Central memory CD4-positive, alpha-beta T cell (primary cell): ENCODE measurements at places on chromosomes 5 and 9.

DNA sequence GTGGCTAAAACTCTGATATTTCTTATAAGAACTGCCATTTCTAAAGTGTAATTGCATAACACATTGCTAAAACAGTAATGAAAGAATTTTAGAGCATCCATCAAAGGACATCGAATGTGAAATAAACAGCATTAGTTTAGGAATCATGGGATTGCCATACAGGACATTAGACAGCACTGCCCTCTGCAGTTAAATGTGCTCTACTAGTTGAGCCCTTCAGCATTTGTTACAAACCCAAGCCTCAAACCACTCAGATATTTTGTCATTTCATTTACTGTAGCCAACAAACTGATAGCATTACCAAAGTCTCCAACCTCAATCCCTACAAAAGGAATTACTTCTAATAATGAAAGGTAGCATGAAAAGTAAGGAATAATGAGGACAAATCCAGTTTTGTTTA is 116.8 kb upstream of the COX7C start:
- no peak for DNase-seq

- no peak for DNase-seq
Measured at GRCh38 chr5:13572163-13572562, 372.3 kb downstream of the DNAH5 start.

GRCh38 chr5:20231040-20231439 is 243.0 kb upstream of the CDH18 start:
- no peak for DNase-seq

GRCh38 chr9:132610661-132611060 is 28.3 kb downstream of the BARHL1 start:
- DNase-seq: no peak

GRCh38 chr5:42924226-42924625 is 112.5 kb upstream of the SELENOP start:
- no peak for DNase-seq

DNA sequence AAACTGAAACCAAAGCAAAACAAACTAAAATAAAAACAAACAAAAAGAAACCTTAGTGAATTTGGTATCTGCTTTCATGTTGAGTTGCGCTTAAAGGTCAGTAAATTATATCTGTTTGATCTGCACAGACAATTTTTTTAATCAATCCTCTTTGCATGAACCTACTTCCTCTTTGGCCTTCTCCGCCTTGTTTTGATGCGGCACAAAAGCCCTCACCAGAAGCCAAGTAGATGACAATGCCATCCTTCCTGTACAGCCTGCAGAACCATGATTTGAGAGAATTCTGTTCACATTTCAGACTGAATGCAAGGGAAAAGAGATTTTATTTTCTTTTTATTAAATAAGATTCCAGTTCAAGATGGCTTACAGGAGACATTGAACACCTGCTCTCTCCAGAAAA is 473.6 kb upstream of the FTMT start:
- DNase-seq: no peak

GRCh38 chr9:18786911-18787650 is 245.9 kb downstream of the SAXO1 start:
- no peak for DNase-seq

DNA sequence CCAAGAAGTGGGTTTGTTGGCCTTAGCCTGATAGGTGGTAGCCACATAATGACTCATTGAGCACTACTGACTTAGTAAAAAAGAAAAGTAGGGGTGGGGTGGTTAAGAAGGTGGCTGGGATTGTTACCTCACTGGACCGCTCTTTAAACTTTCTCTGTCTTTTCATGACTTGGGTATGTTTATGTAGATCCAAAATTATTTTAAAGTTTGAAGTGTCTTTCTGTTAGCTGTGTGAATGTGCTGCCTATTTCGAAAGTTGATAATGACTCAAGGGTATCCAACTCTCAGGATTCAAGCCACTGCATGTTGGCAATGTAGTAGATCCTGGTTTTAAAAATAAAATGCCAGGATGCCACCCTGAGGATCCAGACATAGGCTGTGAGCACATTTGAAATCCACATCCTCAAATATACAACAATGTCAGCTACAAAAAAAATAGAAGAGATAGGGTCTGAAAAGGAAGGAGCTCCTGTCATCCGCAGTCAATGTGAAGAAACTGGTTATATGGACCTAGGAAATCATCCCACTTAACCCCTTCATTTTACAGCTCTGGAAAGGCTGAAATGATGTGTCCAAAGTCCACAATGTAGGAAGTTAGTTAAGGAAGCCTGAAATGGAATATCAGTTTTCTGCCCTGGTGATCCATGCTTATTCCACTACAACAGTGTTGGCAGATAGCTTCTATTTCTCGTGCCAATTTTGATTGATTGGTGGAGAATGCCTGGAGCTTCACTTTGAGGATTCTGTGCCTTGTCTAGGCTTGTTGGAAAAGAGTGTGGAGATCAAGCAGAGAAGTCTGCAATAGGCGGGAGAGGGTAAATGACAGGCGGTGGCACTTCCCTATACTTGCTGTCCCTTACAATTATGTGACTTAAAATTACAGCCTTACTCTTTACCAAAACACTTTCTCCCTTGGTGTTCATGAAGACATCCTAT is 23.4 kb downstream of the ZNF462 start:
- DNase-seq: no peak

DNA sequence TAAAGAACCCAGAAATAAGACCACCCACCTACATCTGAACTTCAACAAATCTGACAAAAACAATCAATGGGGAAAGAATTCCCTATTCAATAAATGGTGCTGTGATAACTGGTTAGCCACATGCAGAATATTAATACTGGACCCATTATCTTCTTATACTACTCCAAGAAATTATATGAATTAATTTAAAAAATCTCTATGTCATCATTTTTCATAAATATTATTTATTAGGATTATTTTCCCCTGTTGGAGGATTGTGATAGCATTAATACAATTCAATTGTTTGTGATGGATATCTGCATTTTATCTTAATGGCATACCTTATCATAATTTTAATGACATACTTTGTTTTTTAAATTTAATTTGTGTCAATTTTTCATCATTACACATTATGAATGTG is 682.2 kb upstream of the CTNND2 start:
- no peak for DNase-seq

- no peak for DNase-seq
Measured at GRCh38 chr5:65152131-65152530, 329.6 kb downstream of the ADAMTS6 start.

- no peak for DNase-seq
Measured at GRCh38 chr5:180837478-180837877, 23.6 kb downstream of the ZFP62 start.

- no peak for DNase-seq
Measured at GRCh38 chr5:169260896-169261569, 39.9 kb downstream of the SLIT3 start.

GRCh38 chr5:125603321-125603720 is 819.9 kb upstream of the GRAMD2B start:
- no peak for DNase-seq

DNA sequence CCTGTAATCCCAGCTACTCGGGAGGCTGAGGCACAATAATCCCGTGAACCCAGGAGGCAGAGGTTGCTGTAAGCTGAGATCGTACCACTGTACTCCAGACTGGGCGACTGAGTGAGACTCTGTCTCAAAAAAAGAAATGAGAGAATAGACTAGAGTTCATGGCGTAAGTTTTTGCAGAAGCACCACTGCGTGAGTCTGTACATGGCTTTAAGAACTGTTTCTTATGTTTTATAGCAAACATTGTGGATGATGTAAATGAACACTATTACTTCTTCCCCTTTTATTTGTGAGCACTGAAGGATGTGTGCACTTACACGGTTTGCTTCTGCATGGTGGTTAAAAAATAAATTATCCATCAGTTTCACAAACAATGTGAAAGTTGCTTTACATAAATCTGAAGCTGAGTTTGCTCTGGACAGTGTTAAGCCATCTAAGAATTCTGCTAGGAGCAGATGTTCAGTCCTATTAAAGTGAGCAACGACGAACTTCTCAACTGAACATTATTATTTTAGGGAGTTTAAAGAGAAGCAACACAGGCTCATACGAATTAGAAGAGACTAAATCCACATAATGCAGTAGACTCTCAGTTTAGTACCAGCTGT is 52.5 kb downstream of the ZFAND5 start:
- no peak for DNase-seq

DNA sequence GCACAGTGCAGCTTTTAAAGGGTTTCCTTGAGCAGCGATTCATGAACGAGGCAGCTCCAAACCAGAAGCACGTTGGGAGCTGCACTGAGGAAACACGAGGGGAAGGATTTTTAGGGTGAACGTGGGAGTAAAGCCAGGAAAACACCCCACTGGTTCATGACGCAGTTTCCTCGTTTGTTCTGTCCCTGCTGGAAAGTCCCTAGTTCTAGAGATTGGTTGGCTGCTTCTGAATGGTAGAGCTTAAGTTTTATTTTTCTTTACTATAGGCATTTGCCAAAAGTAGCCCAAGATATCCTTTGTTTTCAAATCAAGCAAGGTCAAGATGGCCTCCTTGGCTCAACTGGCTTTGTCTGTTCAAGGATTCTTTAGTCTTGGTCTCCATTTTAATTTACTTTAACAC is 116.5 kb upstream of the CACNA1B start:
- peak; percentile 31 for DNase-seq

GRCh38 chr5:154288145-154288544 is 97.6 kb downstream of the GALNT10 start:
- no peak for DNase-seq

GRCh38 chr5:96088706-96089498 is 127.3 kb upstream of the ELL2 start:
- no peak for DNase-seq

DNA sequence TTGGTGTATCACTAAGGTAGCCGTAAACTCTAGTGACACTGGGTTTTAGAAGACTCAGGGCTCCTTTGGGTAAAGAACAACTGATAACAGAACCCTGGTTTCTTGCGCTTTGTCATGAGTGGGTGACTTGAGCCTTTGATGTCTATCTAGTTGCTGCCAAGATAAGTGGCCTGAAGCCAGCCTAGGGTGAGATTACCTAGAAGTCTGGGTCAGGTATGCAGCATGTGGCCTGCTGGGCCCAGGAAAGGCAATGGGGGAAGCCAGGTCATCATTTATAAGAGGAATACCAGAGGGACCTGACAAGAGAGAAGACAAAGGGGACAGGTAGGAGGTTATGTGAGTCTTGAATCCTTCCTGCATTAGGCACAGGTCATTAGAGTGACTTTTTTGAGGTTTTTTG is 23.2 kb upstream of the GARNL3 start:
- no peak for DNase-seq

- no peak for DNase-seq
Measured at GRCh38 chr9:37942621-37943344, 38.9 kb upstream of the SLC25A51 start.

GRCh38 chr5:111635916-111636570 is 121.0 kb downstream of the NREP start:
- no peak for DNase-seq

DNA sequence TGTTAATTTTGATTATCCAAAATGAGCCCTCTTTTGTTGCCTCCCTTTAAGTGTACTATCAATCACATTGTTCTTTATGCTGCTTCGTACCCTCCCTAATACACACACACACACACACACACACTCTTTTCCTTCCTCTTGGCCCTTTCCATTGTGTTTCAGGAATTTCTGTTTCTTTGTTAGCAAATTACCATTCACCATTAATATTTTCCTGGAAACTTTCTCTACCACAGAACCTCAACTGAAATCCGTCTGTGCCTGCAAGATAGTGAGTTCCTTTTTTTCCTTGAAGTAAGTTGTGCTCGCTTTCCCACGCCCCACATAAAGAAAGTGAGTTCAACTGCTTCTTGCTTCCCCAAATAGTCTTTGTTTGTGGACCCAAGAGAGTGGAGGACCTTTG is 61.8 kb downstream of the SMIM15 start:
- no peak for DNase-seq

GRCh38 chr9:108360304-108360703 is 495.5 kb downstream of the ACTL7B start:
- no peak for DNase-seq

GRCh38 chr9:128159784-128160602 is at the start of gene BBLN:
TSS of gene BBLN (plus strand) at chr9:128160265. CDS start at chr9:128160408, 143 bp downstream.
- peak; percentile 86 for DNase-seq

GRCh38 chr9:23686896-23687295 is 139.1 kb downstream of the ELAVL2 start:
- DNase-seq: no peak

GRCh38 chr5:54844905-54845566 is 140.4 kb downstream of the ESM1 start:
- peak; percentile 45 for DNase-seq

DNA sequence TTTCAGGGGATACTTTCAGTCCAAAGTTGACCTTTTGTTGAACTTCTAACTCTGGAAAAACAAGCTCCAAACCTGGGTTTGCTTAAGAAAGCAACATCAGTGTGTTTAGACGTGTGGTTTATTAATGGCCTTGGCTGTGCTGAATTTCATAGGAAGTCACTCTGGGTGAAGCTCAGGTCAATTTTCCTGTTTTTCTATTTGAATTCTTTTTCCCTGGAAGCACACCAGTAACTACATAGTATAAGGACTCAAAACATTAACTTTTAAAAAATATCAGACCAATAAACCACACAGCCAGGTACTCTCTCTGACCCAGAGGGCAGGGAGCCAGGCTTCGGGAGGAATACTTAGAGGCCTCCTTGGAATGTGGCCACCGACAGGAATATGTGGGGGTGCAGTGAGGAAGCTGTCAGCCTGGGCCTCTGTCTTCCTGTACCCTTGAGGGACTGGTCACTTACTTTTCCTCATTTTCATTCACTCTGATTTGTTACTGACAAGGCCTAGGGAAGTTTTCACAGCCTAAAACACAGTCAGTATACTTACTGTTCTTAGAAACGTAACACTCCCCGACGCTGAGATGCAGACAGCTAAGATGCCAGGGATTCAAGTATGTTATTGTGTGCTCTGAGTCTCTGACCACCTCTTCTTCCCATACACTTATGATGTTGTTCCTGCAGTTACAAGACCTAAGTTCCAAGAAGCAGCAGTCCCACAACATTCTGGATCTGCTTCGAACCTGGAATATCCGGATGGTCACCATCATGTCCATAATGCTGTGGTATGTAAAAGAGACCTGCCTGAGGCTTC is 18.9 kb downstream of the SLC22A5 start:
- no peak for DNase-seq

DNA sequence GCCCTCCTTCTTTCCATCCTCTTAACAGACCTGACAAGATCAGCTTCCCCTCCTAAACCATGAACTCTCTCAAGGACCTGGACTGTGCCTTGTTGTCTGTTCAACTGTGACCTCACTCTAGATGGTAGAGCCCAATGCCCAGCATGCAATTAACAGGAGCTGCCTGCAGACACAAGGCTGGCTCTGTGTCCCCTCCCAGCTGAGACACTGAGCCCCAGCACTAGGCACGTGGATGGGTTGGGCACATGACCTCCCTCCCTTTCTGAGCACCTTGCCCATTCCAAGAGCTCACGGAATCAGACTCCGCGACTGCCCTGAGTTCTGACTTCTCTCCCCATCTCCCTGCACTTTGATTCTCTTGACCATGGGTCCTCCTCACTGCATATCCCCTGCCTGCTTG is 93.5 kb upstream of the LRRTM2 start:
- DNase-seq: no peak
